NCI-H69 (cell line): ENCODE measurements at places on chromosomes 11 and 22.

DNA sequence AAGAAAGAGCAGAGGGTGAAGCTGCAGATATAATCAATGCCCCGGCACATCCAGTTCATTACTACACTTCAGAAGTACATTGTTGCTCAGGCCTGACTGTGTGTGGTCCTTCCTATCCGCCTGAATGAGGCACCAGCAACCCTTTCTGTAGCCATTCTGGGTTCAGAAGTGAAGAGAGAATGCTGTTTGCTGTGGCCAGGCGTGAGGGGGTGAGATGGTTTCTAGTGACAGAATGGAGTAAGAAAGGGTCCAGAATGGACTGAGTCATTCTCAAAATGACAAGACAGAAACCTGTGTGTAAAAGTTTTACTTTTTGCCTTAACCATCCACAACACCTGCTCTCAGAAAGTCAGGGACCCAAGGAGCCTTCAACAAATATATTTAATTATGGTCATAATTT, 334.8 kb downstream of the GUCY1A2 start:
- DNase-seq: no peak

- DNase-seq: no peak
These were observed 97.9 kb downstream of the MORC2 start for GRCh38 chr22:30870451-30871345.

- DNase-seq: no peak
These were observed 5.9 kb downstream of the YWHAH start for GRCh38 chr22:31950226-31950625.

GRCh38 chr11:86274999-86275398, 27.0 kb upstream of the HIKESHI start:
- DNase-seq: peak; percentile 8

GRCh38 chr11:126392633-126393013, 37.1 kb downstream of the ST3GAL4 start:
- DNase-seq: no peak

- DNase-seq: peak; percentile 98
These were observed 72.4 kb downstream of the TEAD1 start for GRCh38 chr11:12746593-12747097.

DNA sequence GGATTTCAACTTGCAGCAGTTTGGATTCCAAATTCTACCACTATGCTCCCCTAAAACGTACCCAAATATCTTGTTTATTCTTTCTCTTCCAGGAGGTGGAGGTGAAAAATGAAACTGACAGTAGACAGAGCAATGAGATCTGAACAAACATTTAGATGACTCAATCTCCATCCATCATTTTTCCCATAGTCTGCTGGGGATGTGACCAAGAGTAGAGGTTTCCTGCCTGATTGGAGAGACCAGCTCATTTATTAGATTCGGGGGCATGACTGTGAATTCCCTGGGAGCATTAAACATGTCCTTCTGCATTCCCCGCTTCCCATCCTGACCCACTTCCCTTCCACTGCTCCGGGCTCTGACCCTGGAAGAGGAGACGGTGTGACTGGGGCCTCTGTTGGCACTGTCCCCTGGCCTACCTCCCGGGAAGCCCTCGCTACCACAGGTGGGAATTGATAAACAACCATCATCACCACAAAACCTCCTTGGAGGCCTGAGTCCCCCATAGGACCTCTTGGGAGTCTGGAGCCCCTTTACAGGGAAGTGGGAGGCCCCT, 20.3 kb downstream of the DKK3 start:
- DNase-seq: no peak

- DNase-seq: no peak
These were observed 10.4 kb downstream of the MYRF start for GRCh38 chr11:61762798-61763197.

DNA sequence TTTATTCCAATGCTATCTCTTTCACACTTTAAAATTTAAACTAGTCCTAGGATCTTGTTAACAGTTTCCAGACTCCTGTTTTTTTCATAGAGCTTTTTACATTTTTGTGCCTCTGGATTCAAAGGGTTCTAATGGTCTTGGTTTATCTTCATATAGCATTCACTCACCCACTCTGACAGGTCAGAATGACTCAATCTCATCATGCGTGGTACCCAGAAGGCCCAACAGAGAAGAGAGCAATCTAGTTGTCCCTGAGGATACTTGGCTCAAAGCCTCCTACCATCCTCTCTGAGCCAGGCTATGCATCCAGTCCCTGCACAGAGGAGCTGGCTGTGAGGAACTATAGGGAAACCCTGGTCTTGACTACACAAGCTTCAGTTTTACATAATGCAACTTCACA, 27.5 kb downstream of the MAML2 start:
- no peak for DNase-seq

GRCh38 chr11:84465040-84465439, 1162.1 kb downstream of the DLG2 start:
- peak; percentile 74 for DNase-seq

GRCh38 chr22:49261616-49262015, 566.1 kb downstream of the BRD1 start:
- DNase-seq: no peak

DNA sequence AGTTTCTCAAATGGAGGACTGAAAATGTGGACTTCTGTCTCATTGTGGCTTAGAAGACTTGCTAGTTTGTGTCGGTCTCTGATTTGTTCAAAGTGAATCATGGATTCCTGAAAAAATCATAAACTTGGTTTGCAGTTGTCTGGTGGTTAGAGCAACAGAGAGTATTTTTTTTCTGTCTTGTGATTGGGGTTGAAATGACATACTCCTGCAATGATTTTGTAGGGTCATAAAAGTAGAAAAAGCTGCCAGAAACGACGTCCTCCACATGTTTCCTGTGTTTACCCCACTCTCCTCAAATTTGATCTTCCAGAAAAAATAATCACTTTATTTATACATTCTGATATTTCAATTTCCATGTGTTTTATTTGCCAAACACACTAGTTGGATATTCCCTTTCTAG, 219.2 kb upstream of the PGR start:
- no peak for DNase-seq

GRCh38 chr11:68657021-68657780, 27.1 kb upstream of the GAL start:
- no peak for DNase-seq

DNA sequence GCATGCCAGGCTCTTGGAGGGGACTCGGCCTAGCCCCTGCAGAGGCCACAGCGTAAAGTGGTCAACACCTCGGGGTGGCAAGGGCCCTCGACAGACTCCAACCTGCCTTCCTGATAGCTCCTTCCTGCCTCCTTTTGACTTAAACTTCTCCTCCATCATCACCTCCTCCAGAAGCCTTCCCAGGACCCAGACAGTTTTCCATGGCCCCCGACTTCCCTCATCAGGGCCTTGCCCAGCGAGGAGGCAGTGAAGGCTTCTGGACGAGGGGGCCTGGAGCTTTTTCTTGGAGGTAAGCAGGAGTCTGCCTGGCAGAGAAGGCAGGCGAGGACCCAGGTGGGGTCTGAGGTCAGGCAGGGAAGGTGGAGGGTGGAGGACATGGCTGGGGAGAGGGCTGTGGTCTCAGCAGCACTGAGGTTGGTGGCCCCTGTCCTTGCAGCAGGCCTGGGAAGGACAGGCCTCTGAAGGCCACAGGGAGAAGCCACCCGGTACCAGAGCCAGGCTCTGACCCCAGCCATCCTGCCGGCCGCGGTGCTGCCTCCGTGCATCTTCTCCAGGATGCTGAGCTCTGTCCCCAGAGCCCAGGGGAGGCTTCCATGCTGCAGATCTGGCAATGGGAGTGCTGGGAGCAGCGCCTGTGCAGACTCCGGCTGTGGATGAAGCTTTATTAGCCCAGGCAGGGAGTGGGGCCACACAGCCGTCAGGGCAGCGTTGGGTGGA, 81.4 kb downstream of the WNT7B start:
- DNase-seq: no peak

DNA sequence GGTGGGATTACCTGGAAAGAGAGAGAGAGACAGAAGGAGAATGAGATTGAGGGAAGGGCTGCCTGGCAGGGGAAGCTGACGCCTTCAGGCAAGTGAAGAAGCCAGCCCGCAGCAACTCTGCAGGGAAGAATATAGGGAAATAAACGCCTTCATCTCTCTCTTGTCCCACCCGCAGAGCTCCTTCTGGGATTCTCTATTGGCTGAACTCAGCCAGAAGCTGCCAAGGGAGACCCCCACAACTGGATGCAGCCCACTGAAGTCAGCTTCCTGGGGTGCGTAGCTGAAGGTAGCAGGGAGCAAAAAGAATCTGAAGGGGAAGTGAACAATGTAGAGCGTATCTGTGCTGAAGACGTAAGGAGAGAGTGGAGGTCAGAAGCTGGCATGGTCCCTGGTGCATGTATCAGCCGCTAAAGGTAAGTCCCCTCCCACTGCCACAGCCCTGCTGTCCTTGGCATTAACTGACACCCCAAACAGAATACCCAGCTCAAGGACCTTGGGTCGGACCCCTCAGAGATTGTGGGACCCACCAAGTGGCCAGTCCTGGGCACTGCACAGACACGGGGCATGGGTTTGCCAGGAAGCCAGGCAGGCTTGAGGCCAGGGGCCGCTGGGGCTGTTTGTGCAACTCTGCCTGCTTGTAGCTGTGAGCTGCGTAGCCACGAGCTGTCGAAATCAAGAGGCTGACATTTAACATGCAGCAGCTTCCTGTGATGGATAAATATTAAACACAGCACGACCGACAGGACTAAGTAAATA, 469.9 kb downstream of the MN1 start:
- no peak for DNase-seq

- no peak for DNase-seq
These were observed 100.5 kb upstream of the IGLL5 start for GRCh38 chr22:22787151-22787550.

DNA sequence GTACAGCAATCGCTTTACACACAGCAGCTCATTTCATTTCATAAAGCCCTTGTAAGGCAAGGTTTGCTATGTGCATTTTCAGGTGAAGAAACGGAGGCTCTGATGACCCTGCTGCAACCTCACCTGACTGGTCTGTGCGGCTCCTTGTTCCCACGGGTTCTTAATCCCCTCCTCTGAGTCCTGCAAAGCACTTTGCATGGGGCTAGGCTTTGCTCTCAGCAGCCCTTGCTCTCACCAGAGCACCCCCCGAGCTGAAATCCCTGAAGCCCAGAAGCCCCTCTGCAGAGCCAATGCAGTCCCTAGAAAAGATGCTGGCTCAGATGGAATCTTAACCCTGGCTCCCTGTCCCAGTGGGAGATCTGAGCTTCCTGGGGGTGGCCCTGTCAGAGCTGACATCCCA, 11.0 kb upstream of the APOL6 start:
- DNase-seq: no peak

- DNase-seq: peak; percentile 29
These were observed 275.8 kb downstream of the FAT3 start for GRCh38 chr11:92500453-92500852.

DNA sequence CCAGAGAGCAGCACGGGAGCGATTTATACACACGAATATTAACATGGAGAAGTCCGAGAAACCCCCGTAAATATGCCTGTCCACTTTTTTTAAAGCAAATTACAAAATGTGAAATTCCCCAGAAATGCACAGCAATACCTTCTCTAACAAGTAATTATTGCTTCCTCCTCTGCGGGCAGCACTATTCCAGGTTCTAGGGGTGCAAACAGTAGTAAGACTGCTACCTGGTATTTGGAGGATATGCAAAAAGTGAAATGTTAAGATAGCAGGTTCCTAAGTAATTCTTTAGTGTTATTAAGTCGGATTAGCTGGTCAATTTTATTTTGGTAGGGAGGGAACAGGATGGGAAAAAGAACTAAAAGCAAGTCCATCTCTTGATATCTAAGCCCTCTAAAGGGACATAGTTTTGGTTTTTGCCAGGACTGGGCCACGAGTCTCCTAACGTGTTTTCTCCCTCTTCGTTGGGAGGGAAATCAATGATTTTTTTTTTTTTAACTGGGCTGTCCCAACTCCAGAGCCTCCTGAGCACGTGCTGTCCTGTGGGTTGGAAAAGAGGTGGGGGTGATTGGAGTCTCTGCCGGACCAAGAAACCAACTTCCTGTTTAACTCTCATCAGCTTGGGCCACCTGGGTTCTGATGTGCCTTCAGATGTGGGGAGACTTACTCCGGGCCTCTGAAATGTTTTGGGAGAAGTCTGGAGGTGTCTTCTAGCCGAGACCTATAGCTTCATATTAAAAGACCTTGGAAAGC, 1.7 kb upstream of the XBP1 start:
- peak; percentile 48 for DNase-seq

DNA sequence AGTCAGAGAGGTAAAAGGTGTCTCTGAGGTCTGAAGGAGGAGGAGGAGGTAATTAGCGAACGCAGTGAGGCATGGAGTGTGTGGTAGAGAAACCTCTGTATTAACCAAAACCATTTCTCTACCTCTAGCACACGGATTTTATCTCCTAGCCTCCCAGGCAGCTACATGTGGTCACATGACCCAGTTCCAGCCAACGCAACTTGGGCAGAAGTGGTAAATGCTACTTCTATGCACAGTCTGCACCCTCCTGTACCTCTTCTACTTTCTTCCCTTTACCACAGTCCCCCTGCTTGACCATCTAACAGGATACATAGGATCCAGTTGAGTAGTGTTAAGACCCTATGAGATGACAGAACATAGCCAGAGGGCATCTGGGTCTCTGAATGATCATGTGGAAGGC, 95.7 kb downstream of the XRRA1 start:
- no peak for DNase-seq

- DNase-seq: no peak
These were observed 15.7 kb downstream of the STX3 start for GRCh38 chr11:59770869-59771268.

DNA sequence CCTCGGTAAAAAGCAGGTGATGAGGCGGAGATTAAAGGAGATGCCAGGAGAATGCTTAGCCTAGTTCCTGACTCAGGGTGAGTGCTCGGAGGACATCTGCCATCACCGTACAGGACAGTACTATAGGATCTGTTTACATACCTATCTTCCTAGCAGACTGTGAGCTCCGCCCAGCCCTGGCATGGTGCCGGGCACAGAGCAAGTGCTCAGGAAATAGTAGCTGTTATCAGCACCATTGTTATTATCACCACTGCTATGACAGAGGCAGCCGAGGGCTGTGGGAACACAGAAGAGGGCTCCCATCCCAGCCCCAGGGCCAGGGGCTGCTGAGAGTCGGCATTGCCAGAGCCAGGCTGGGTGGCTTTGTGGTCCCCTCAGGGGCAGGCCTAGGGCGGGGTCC, 642 bp upstream of the SEPTIN3 start:
- peak; percentile 88 for DNase-seq

GRCh38 chr11:18368221-18368620, 26.1 kb upstream of the LDHA start:
- no peak for DNase-seq

GRCh38 chr11:73999581-74000306, 9.1 kb downstream of the UCP3 start:
- DNase-seq: peak; percentile 73

GRCh38 chr11:72418834-72419560, 15.3 kb downstream of the CLPB start:
- DNase-seq: peak; percentile 33
